ENCODE measurements at places on chromosomes 2 and 18.

GRCh38 chr2:190655113-190655512 lies 6.2 kb downstream of the NAB1 start:
- H3K4me1 ChIP-seq, result peaks cover 30% of the 10 kb centered on the region
- no peak overlapping the region for H3K27ac ChIP-seq
- no peaks in the 10 kb centered on the region for H3K27me3 ChIP-seq

DNA sequence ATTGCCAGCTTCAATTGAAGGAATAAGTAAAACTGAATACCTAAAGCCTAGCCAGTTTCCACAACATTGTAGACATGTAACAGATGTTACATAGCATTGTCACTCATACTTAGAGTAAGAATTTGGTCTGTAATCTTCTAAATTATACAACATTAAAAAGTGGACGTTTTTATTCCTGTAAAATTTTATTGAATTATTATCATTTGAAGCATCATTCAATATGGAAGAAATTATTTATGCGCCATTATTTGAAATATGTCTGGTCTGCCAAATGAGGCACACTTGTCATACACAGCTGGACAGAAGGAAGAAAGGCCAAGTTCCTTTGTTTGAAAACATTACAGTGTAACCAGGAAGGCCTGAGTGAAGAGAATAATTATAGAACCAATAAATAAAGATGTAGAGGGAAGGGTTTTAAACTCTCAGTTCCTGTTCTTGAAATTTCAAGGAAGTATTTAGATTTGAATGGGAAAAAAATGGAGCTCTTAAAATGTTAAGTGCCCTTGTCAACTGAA lies 575.5 kb downstream of the LRRTM4 start:
- no peaks in the 10 kb centered on the region for H3K27me3 ChIP-seq
- H3K4me1 ChIP-seq, result no peaks in the 10 kb centered on the region
- H3K36me3 ChIP-seq, result no peaks in the 10 kb centered on the region
- H3K4me3 ChIP-seq, result no peak overlapping the region

GRCh38 chr2:231069379-231070054 lies 12.8 kb downstream of the PSMD1 start:
- H3K27me3 ChIP-seq, result no peaks in the 10 kb centered on the region
- no peak for DNase-seq
- H3K27ac ChIP-seq, result peak overlapping the region; percentile 83

DNA sequence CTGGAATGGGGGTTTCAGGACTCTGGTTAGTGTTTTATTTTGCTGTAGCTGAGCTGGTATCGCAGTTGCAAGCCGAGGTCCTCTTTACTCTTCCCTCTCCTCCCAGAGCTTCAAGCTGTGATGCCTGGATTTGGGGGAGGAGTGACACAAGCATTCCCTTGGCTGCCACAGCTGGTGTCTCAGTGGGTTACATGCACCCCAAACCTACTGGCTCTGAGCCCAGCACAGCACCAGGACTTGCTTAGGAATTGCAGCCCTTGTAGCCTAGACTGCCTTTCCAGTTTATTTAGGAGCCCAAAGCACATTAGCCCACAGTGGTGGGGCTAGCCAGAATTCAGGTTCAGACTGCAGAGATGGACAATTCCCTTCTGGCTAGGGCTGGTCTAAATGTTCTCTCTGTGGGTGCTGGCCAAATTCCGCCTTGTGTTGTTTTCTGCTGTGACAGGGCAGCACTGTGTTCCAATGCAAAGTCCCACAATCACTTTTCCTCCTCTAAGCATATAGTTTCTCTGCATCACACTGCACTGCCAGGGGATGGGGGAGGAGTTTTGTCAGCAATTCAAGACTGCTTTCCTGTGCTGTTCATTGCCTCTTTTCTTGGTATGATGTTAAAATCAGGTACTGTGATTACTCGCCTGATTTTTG lies 122.8 kb downstream of the SLC4A10 start:
- H3K4me3 ChIP-seq, result no peak overlapping the region
- H3K27me3 ChIP-seq, result no peaks in the 10 kb centered on the region
- H3K4me1 ChIP-seq, result peaks cover 10% of the 10 kb centered on the region

- no peak overlapping the region for H3K27ac ChIP-seq
- H3K27me3 ChIP-seq, result peaks cover 22% of the 10 kb centered on the region
- H3K4me3 ChIP-seq, result no peak overlapping the region
- no peak for DNase-seq
- H3K36me3 ChIP-seq, result peaks cover 6% of the 10 kb centered on the region
- H3K4me1 ChIP-seq, result peaks cover 24% of the 10 kb centered on the region
Observed at GRCh38 chr18:23450022-23450421, 3.1 kb upstream of the RIOK3 start.

- no peak for DNase-seq
- no peak overlapping the region for H3K4me3 ChIP-seq
- H3K27ac ChIP-seq, result no peak overlapping the region
- no peaks in the 10 kb centered on the region for H3K36me3 ChIP-seq
- H3K4me1 ChIP-seq, result peaks cover 54% of the 10 kb centered on the region
- H3K27me3 ChIP-seq, result peaks cover 22% of the 10 kb centered on the region
Observed at GRCh38 chr18:65746936-65747335, 3.9 kb upstream of the CDH7 start.

GRCh38 chr2:172038121-172038520 lies 38.4 kb downstream of the METAP1D start:
- H3K27ac ChIP-seq, result no peak overlapping the region
- peaks cover 15% of the 10 kb centered on the region for H3K36me3 ChIP-seq
- no peaks in the 10 kb centered on the region for H3K27me3 ChIP-seq
- H3K4me1 ChIP-seq, result peaks cover 21% of the 10 kb centered on the region
- no peak for DNase-seq
- no peak overlapping the region for H3K4me3 ChIP-seq

DNA sequence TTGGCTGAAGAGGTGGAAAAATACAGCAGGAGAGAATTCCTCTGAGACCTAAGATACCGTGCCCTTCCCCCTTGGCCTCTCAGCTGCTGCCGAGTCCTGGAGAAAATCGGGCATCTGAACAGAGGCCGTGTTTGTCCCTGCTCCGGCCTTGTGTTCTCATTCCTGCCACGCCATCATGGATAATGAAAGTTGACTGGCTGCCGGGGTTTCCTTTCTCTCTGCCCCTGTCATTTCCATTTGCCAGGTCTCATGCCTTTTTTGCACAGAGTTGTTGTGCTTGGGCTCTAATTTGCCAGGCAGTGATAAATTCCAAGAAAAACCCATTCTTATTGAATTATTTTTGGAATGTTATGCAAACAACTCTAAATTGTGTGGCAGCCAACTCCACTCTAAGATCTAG lies 496.9 kb upstream of the TNP1 start:
- DNase-seq, result no peak
- H3K4me3 ChIP-seq, result no peak overlapping the region
- H3K36me3 ChIP-seq, result no peaks in the 10 kb centered on the region
- H3K27me3 ChIP-seq, result peaks cover 20% of the 10 kb centered on the region

- peaks cover 32% of the 10 kb centered on the region for H3K4me1 ChIP-seq
- no peak for DNase-seq
- peak overlapping the region; percentile 90 for H3K4me3 ChIP-seq
- H3K27me3 ChIP-seq, result no peaks in the 10 kb centered on the region
- H3K27ac ChIP-seq, result peak overlapping the region; percentile 98
Observed at GRCh38 chr2:69436596-69436937, 668 bp downstream of the NFU1 start.

DNA sequence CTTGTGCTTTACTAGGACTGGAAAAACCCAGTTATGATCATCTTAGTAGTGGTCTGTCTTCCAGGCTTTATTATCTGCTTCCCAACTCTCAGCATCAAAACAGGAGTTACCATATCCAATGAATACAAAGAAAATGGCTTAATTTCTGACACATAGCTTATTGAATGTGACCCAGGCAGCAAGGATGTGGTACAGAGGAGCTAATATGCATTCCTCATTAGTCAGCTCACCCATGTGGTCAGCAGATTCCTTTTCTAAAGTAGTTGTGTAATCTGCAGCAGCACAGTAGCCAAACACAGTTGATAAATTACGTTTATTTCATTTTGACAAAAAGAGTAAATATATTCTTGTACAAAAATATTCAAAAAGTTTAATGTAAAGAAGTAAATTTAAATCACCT lies 43.6 kb downstream of the TSPYL6 start:
- no peak for DNase-seq
- H3K27ac ChIP-seq, result no peak overlapping the region
- H3K4me3 ChIP-seq, result no peak overlapping the region
- peaks cover 6% of the 10 kb centered on the region for H3K36me3 ChIP-seq
- no peaks in the 10 kb centered on the region for H3K27me3 ChIP-seq

- H3K27me3 ChIP-seq, result peaks cover 4% of the 10 kb centered on the region
- peaks cover 22% of the 10 kb centered on the region for H3K4me1 ChIP-seq
- H3K36me3 ChIP-seq, result no peaks in the 10 kb centered on the region
Observed at GRCh38 chr2:100733391-100734187, 86.3 kb upstream of the NPAS2 start.

DNA sequence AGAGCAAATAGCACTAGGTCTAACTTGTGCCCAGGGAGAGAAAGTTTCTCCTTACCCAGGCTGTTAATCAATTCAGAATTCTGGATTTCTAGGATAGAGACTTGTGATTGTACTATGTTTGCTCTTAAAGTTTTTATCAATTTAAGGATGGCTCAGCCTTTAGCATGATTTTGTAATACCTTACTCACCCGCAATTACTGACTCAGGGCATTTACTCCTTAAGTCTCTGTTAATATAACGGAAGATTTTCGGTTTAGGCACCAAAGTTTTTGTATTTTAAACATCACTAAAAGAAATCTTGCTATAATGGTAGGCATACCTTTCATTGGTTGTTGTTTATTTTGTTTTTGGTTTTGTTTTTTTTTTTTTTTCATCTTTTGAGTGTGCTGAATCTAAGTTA lies 358.2 kb downstream of the RBM43 start:
- no peak overlapping the region for H3K27ac ChIP-seq
- peaks cover 9% of the 10 kb centered on the region for H3K36me3 ChIP-seq
- peaks cover 6% of the 10 kb centered on the region for H3K27me3 ChIP-seq
- H3K4me3 ChIP-seq, result no peak overlapping the region
- H3K4me1 ChIP-seq, result no peaks in the 10 kb centered on the region
- no peak for DNase-seq

DNA sequence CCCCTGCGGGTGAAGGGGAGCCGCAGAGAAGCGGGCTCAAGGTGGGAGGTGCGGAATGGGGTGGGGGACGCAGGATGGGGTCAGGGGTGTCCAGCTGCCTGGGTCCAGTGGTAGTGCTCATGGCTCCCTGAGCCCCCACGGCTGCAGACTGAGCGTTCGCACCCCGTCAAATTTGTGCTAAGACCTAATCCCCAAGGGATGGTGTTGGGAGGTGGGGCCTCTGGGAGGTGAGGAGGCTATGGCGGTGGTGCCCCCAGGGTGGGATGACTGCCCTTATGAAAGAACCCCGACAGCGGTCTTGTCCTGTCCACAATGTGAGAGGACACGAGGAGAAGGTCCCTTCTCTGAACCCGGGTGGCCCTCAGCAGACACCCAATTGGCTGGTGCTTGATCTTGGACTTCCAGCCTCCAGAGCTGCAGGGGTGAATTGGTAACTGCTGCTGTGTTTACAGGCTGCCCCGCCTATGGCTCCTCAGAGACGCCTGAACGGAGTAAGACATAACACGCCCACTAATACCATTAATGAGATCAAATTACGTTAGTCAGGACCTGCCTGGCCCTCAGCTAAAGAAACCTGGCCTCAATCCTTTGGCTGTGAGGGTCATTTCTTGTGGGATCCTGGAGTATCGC lies 42.6 kb downstream of the PXDN start:
- peaks cover 3% of the 10 kb centered on the region for H3K27me3 ChIP-seq
- H3K27ac ChIP-seq, result peak overlapping the region; percentile 90
- H3K4me1 ChIP-seq, result peaks cover 53% of the 10 kb centered on the region
- H3K36me3 ChIP-seq, result peaks cover 9% of the 10 kb centered on the region
- peak; percentile 30 for DNase-seq

DNA sequence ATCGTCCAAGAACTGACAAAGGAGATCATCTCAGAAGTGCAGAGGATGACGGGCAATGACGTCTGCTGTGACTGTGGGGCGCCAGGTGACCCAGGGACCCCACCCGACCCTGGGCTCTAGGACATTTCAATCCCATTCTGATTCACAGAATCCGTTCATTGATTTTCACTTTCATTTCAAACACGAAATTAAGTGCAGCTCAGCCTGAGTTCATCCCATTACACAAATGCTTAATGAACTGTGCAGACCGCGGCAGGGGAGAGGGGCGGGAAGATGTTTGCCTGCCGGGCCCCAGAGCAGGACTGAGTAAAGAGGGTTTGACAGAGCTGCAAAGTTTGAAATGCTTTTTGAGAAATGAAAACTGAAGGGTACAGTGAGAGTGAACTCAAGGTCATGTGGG lies 67.1 kb downstream of the ITGB1BP1 start:
- H3K4me1 ChIP-seq, result peaks cover 9% of the 10 kb centered on the region
- H3K27ac ChIP-seq, result no peak overlapping the region
- peaks cover 81% of the 10 kb centered on the region for H3K36me3 ChIP-seq
- no peak for DNase-seq
- H3K27me3 ChIP-seq, result peaks cover 7% of the 10 kb centered on the region
- no peak overlapping the region for H3K4me3 ChIP-seq

DNA sequence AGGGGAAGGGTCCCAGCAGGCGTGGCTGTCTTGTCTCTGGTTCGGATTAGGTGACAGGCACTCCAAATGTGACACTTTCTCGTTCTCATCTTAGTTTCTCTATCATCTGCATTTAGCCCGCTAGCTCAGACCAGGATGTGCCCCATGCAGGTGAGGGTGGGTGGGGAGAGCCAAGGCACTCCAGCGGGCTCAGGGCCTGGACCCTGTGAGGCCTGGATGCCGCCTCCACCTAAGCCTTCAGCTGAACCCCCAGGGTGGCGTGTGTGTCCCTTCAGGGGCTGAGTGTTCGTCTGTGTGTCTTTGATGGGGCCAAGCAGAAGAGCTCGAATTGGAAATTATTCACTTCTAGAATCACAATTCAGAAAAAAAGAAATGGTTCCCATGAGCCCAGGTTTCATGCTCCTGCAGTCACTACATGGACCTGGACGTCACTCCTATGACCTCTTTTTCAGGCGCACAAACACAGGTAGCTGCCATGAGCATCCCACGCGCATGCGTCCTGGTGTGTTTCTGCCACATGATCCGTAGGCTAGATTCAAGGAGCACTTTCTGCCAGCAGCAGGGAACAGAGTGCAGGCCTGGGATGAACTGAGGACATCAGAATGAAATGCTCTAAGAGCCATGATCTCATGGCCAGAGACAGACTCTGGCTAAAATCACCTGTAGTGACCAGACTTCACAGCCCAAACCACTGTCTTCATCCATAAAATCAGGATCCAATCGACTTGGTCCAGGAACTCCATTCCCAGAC lies 25.8 kb downstream of the CIDEA start:
- no peak overlapping the region for H3K4me3 ChIP-seq
- H3K27me3 ChIP-seq, result peaks cover 30% of the 10 kb centered on the region
- H3K4me1 ChIP-seq, result peaks cover 54% of the 10 kb centered on the region

- H3K27me3 ChIP-seq, result peaks cover 4% of the 10 kb centered on the region
- no peak for DNase-seq
- no peaks in the 10 kb centered on the region for H3K4me1 ChIP-seq
- H3K27ac ChIP-seq, result no peak overlapping the region
- no peaks in the 10 kb centered on the region for H3K36me3 ChIP-seq
- no peak overlapping the region for H3K4me3 ChIP-seq
Observed at GRCh38 chr18:65221736-65222135, 529.1 kb upstream of the CDH7 start.

DNA sequence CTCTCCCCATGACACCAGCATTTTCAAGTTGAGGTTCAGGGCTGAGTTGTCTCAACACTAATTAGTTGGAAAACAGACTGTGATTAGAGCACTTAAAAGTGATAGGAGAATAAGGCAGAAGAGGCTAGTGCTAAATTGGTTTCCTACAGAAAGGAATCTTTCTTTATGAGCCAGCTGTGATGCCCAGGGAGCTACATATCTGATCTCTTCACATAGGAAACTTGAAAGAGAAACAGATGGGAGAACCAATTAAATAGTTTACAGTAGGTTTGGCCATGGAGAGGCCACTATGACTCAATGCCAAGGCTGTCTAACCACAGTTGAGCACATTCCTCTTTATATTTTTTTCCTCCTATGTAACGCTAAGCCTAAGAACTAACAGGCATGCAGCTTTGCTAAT lies 418.3 kb upstream of the CYRIA start:
- no peak overlapping the region for H3K27ac ChIP-seq
- H3K36me3 ChIP-seq, result peaks cover 4% of the 10 kb centered on the region
- H3K27me3 ChIP-seq, result no peaks in the 10 kb centered on the region
- no peaks in the 10 kb centered on the region for H3K4me1 ChIP-seq
- H3K4me3 ChIP-seq, result no peak overlapping the region

Data from nephron progenitor cell (in vitro differentiated cells).